Astrocyte of the cerebellum (primary cell): ENCODE measurements at places on chromosomes 7 and 10.

DNA sequence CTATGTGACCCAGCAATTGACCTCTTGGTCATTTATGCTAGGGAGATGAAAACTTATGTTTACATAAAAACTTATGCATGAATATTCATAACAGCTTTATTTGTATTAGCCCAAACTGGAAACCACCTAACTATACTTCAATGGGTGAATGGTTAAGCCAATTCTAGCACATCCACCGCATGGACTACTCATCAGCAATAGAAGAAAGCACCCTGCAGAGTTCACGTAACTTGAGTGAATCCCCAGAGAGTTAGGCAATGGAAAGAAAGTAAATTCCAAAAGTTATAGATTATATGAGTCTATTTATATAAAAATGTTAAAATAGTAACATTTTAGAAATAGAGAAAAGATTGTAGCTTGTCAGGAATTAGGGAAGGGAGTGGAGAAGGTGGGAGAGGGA, 60.2 kb upstream of the NRG3 start:
- no peak for DNase-seq

DNA sequence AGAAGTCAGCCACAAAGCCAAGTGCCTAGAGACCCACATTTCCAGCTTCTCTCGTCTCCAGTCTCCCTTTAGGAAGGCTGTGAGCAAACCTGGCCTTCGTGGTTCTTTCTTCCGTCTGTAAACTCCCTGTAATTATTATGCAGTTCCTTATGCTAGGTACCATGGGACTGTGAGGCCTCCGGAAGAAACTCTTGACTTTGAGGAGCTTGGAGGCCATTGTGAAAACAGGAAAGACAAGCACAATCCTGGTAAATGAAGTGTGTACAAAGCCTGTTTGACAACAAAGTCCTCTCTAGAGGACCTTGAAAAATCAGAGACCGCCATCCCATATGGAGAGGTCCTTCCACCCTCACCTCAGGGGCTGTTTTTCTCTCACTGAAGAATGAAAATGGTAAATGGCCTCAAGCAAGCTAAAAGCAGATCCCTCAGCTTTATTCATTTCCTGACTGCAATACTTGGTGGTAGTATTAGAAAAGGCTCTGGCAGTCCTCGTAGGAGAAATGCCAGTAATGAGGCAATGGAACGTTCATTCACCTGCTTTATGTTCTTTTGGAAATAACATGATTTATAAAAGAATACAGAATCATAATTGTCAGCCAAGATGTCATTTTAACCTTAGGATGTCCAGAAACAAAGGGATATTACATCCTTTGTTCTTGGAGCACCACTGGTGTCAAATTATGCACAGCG, 926.4 kb downstream of the LRMDA start:
- DNase-seq, result no peak

GRCh38 chr10:116866987-116867595, 17.8 kb downstream of the ENO4 start:
- DNase-seq, result no peak

GRCh38 chr7:130900471-130901076, 166.6 kb upstream of the KLF14 start:
- DNase-seq, result no peak

- DNase-seq, result no peak
Measured at GRCh38 chr10:4733150-4733842, 92.7 kb upstream of the AKR1E2 start.

DNA sequence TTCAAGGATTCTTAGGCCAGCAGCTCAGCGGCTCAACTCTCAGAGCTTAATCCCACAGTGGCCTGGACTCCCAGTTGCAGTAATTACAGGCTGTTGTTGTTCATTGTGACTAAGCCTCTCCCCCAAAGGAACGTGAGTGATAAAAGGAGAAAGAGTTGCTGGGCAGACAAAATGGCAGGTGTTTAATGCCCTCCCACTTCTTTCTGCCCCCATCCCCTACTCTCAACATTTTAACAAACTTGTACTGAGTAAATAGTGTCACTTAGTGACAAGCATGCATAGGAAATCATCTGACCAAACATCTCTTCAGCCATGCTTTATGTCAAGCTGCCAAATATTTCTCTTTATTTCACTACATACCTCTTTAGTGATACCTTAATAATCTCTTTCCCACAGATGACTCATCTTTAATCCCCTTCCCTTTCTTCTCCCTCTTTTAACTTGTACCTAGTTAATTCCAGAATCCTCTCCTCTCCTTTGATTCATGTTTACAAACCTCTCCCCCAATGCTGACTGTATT, 12.4 kb upstream of the MTERF1 start:
- DNase-seq, result no peak

- no peak for DNase-seq
Measured at GRCh38 chr7:5679813-5680473, 101.5 kb downstream of the RNF216 start.

- no peak for DNase-seq
Measured at GRCh38 chr10:84290235-84290634, 38.2 kb upstream of the CCSER2 start.

DNA sequence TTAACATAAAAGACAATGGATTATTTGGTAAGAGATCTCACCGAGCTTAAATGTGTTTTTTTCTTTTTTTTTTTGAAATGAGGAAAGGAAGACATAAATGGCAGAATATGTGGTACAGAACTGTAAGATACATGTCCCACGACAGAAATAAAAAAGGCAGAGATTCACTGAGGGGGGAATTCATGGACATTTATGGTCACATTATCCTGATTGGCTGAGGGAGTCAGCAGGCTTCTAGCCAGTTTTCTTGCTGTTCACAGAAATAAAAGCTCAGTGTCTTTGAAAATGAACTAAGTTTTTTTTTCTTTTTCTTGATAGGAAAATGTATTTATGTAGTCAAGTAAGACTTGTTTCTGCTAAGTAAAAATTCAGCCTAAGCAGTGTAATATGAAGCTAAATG, 8.2 kb upstream of the FAS start:
- no peak for DNase-seq

DNA sequence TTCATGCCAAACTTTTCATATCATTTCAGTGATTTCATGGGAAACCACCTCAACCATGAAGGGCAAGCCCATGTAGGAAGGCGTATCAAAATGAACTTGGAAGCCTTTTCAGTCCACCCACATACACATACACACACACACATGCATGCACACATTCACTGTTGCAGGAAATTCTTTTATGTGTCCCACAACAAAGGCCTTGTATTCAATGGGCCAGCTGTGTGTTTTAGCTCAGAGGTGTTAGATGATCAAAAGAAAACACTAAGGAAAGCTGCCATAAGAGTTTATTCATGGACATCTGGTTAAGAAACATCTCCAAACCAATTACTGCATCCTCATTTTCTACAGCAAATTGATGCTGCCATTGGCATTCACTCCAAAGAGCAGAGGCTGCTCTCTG, 74.4 kb upstream of the STK17A start:
- DNase-seq, result no peak

DNA sequence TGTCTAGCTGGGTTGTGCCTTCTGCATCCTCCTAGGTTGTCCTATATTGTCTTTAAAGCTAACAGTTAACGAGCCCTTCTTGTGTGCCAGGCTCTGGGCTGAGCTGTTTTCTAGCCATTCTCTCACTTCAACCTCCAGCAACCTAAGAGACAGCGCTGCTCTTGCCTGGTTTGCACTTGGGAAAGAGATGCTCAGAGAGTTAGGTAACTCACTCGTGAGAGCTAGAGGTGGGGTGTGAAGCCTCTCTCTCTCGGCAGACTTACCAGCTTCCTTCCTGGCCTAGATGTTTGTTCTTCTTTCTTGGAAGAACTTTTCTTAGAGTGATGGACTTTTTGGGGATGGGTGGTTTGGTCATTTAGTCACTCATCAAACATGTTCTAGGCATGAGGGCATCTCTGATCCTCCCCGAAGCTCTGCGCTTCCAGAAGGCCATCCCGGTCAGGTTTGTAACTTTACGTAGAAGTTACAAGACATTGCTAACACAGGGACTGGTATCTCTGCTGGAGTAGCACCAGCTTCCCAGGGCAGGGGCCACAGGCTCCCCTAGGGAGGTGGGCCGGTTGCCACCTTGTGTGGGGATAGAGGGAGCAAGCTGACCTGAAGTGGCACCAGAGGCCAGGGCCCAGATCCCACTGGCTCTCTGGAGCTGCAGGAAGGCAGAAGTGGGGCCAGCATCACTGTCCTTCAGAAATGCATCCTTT, 14.3 kb downstream of the TSPAN15 start:
- DNase-seq, result no peak

DNA sequence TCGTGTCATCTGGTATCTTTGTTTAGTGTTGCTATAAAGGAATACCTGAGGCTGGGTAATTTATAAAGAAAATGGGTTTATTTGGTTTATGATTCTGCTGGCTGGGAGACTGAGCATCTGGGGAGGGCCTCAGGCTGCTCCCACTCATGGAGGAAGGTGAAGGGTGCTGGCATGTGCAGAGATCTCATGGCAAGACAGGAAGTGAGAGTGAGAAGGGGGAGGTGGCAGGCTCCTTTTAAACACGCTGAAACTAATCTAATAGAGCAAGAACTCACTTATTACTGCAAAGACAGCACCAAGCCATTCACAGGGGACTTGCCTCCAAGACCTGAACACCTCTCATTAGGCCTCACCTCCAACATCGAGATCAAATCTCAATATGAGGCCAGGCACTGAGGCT, 11.3 kb downstream of the OIT3 start:
- DNase-seq, result no peak

DNA sequence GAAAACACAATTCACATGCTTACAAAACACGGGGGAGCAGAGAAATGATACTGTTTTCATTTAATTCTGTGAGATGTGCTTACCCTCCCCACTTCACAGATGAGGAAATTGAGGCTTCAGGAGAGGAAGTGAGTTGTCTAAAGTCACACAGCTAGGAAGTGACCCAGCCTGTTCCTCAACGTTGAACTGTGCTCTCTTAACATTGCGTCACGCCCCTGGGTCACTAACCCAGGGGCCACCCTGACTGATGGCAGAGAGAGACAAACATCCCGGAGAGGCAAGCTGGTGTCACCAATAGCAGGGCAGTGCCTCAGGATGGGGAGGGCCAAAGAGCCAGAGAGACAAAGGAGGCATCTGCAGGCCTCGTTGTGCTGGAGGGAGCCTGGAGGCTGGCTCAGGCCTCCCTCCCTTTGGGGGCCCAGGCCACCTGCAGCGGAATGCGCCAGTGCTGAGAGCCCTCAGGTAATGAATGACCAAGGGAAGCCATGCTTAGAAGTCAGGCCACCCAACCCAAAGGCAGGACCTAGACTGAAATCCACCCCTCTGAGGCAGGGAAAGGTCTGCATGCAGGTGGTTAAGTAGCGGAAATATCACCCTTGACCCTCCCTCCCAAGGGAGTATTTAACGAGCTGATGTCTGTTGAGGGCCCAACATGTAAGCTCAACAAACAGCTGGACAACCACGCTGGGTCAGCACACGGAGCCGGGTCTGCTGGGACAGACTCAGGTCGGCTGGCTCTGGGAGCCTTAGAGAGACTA, 81.3 kb downstream of the C10orf105 start:
- no peak for DNase-seq

DNA sequence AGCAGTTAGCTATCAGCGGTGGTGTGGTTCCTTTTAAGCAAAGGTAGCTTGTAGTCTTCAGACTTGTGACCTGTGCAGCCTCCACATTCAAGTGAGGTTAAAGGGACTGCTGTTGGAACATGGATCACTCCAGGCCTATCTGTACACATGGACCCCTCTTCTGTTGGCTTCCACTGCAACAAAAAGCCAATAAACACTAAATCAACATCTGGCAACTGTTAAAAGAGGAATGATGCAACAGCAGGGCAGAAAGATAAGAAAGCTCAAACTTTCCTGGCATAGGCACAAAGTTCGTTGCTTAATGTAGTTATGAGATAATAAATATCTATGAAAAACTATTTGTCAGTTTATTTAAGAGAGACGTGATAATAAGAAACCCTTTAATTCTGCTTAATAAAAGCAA, 4.0 kb upstream of the MINPP1 start:
- no peak for DNase-seq

DNA sequence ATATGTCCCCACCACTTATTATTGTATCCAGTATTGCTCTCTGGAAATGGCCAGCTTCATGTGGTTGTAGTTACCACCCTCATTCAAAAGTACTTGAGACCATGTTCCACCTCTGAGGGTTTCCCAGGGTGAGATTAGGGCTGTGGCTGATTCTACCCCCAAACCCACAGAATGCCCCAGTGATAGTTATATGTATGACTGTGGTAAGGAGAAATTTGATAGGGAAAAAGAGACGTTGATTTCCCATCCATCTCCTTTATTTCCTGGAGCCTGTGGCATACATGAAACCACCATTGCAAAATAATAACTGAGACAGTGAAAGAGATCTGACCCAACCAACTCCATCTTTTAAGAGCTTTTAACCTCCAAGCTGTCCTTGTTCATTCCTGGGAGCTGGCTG, 25.2 kb downstream of the ARL5B start:
- DNase-seq, result no peak

- DNase-seq, result no peak
Measured at GRCh38 chr7:16594061-16594460, 51.5 kb downstream of the ANKMY2 start.

DNA sequence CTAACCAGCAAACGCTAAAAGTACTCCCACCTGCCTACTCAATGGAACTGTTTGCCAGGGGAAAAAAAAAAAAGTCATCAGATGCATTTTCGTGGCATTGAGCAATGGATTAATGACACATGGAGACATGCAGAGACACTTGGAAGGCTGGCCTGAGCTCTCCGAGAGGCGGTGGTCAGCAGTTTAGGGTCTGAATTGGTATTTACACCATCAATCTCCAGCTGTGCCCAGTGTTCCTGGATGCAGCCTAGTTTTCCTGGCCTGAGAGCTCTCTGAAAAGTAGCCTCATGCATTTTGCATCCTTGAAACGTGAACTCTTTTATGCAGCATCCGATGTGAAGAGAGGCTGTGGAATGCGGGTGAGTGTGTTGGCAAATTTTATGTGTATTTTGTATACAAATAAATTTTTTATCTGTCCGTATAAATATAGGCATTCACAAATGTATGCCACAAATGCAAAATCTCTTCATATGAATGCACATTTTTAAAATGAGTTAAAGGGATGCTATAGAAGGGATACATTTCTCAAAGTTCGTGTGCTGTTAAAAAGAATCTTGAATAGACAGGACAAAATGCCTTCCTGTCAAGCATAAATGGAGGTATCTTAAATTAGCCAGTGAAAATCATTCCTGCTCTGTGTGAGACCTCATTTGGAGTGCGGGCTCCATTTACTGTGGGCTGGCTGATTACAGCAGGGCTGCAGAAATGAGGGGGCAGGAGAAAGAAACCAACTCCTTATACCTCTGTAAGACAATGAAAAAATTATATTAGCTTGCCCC, 137.7 kb upstream of the PFKP start:
- no peak for DNase-seq

- DNase-seq, result no peak
Measured at GRCh38 chr10:123398180-123398591, 244.0 kb downstream of the BUB3 start.

GRCh38 chr10:74691164-74691563, 135.2 kb upstream of the KAT6B start:
- no peak for DNase-seq
